ENCODE measurements at places on chromosomes 13 and 19.

GRCh38 chr13:67107979-67108378 lies 122.2 kb downstream of the PCDH9 start:
- no peak for DNase-seq

- DNase-seq, result no peak
Measured at GRCh38 chr19:23547816-23548430, 139.1 kb downstream of the ZNF675 start.

DNA sequence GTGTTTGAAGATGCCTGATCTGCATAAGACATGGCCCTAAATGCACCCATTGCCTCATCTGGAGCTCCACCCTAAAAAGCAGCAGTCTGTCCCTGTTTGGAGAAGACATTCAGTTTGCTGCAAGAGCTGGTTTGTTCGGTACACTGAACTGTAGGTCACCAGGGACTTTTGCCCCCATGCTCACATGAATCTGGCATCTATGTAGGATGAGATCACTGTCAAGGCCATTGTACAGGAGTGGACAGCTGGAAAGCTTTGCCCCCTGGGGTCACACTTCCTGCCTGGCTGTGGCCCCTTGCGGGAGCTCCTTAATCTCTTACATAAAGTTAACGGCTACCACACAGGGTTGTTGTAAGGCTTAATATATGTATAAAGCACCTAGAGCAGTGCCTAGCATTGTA lies 73.0 kb downstream of the IPO5 start:
- peak; percentile 34 for DNase-seq

DNA sequence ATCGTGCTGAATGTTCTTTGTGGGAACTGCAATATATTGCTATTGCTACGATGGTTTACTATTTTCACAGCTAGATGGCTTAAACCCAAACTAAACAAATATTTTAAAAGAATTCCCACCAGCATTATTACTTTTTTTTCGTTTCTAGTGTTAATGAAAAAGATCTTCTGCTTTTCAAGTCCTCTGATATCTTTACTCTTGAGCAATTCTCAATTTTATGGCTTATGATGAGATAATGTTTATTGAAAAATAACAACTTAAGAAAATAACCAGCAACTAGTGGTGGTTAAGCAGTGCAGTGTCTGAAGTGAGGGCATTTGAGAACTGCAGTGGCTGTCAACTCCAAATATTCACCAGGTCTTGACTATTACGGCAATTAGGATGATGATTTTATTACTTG lies 360.4 kb downstream of the ENOX1 start:
- DNase-seq, result no peak

DNA sequence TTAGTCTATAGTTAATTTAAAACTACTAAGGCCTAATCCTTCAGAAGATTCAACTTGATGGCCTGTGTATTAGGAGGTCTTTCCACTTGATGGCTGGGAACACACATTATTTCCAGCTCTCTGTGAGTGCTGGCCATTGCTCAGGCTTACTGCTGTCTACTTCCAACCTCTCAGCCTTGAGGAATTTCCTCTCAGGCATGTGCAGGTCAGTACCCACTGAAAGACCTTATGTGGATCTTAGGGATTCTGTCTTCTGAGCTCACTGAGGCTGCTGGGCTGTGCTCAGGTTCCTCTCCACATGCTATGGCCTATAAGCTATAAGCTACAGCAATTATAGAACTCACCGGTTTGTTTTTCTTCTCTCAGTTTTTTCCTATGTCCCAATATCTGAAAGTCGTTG lies 11.6 kb upstream of the UFM1 start:
- no peak for DNase-seq

- peak; percentile 76 for DNase-seq
Measured at GRCh38 chr13:43776501-43777079, 10.2 kb downstream of the ENOX1 start.

- peak; percentile 5 for DNase-seq
Measured at GRCh38 chr19:34555447-34555846, 73.9 kb downstream of the WTIP start.

DNA sequence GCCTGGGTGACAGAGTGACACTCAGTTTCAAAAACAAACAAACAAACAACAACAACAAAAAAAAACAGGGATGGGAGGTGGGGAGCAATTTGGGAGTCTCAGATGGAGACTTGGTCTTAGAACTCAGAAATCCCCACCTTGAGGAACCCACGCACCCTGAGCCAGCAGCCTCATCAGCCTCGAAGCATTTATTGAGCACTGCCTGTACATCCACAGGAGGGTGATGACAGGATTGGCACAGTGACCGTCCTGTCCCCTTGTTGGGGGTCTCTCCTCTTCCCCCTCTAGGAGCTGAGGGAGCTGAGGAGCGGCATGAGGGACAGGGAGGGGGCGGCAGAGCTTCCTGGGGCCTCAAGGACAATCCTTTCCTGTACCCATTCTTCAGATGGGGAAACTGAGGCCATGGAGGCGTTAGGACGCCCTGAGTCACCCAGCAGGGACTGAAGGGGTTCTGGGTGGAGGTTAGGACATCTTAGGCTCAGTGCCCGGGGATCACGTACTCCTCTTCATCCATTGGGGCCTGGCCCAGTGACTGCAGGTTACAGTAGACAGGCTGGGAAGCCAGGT lies 5.6 kb downstream of the GDF15 start:
- DNase-seq, result no peak

- DNase-seq, result no peak
Measured at GRCh38 chr13:54373211-54373610, 1344.6 kb downstream of the OLFM4 start.

DNA sequence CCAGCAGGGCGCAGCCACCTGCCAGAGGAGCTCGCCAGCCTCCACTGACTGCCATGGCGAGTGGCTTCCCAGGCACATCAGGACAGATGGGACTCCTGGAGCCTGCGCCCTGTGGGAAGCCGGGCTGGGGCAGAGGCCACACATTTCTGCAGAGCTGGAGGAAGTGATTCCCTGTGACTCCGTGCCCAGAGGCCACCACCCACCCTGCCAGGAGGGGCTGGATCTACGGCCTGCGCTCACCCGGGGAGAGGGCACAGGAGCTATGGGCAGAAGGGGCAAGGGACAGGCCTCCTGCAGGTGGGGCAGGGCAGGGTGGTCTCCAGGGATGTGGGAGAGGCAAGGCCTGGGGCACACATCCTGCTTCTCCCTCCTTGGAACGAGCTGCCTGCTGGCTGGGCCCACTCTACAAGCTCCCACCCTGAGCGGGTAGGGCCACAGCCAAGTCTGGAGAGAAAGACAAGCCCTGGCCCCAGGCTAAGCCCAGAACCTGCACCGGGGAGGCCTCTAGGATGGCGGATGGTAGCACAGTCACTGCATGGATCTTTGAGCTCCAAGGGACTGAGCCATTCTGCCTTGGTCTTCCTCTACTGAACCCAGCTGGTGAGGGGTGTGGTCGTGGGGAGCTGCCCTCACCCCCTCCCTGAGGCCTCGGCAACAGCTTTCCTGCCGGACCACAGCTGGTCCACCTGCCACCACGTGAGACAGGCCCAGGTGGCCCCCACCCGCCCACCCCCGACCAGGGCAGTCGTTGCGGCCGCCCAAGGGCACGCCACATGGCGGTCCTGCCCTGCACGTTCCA lies 40.6 kb downstream of the CEBPG start:
- DNase-seq, result no peak

Data from fibroblast of skin of scalp (primary cell).